Vagina (tissue), 2 donors: ENCODE measurements at places on chromosomes 3 and 15.

DNA sequence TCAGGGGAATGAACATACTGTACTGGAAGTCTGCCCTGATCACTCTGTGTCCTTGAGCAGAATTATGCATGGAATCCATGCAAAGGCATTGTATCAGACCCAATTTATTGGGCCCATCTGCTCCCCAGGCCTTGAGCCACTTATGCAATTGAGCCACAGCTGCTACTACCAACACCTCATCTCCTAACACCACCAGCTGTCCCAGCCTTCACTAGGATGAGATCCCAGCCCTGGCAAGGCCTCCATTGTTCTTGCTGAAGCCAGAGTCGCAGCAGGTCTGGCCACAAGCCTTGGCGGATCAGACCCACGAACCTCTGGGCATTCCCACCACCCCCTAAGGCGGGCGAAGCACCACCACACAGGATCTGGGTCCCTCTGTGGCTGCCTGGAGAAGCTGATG is 9.2 kb upstream of the NME9 start:
- no peak for DNase-seq
- no peaks in the 10 kb centered on the region for H3K4me1 ChIP-seq

GRCh38 chr3:162132981-162133380 is 636.4 kb downstream of the OTOL1 start:
- no peaks in the 10 kb centered on the region for H3K4me1 ChIP-seq
- no peaks in the 10 kb centered on the region for H3K36me3 ChIP-seq
- H3K27me3 ChIP-seq: no peaks in the 10 kb centered on the region
- no peak overlapping the region for H3K27ac ChIP-seq
- no peak overlapping the region for H3K4me3 ChIP-seq

DNA sequence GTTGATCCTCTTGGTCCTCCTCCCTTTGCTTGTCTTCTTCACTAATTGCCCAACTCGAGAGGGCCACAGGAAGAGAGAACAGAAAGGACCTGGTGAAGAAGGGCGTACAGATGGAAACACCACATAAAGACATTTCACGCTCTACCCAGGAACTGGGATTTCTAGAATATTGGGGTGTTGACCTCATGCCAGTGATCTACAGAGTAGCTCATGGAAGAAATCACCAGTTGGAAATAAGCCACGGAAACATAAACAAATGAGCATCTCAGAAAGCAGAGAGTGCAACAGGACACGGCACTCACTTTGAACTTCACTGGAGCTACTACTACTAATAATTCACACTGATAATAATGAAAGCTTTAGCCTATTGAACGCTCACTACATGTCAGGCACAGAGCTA is 84.6 kb upstream of the ARHGEF3 start:
- no peaks in the 10 kb centered on the region for H3K27me3 ChIP-seq
- no peak overlapping the region for H3K27ac ChIP-seq
- no peaks in the 10 kb centered on the region for H3K36me3 ChIP-seq
- peaks cover 36% of the 10 kb centered on the region for H3K4me1 ChIP-seq
- no peak overlapping the region for H3K4me3 ChIP-seq
- DNase-seq: no peak

DNA sequence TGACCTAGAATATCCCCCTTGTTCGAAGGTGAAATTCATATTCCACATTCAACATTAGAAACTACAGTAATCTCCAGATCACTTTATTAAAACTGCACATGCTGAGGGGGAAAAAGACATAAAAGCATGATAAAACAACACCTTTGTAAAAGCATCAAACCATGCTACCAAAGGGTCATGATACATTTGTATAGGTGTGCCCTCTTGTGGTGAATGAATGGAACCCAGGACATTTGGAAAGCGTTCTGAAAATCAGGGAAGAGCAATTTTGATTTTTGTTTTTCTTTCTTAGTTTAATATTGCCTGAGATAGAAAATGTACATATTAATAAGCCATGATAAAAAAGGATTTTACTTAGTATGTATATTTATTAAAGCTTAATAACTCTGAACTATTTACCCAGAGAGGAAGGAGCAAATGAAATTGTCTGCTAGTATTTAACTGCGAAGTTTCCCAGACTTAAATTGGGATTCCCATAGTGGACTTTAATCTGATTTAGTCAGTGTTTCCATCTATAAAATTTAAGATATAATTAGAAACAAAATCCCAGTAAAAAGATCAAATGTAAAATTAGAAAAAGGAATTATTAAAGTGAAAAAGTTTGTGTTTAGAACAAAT is 105.8 kb upstream of the ARL6 start:
- H3K27ac ChIP-seq: no peak overlapping the region
- H3K36me3 ChIP-seq: no peaks in the 10 kb centered on the region
- no peak for DNase-seq
- H3K27me3 ChIP-seq: no peaks in the 10 kb centered on the region
- no peak overlapping the region for H3K4me3 ChIP-seq
- H3K4me1 ChIP-seq: no peaks in the 10 kb centered on the region
